ENCODE measurements at places on chromosomes 7 and 10.

DNA sequence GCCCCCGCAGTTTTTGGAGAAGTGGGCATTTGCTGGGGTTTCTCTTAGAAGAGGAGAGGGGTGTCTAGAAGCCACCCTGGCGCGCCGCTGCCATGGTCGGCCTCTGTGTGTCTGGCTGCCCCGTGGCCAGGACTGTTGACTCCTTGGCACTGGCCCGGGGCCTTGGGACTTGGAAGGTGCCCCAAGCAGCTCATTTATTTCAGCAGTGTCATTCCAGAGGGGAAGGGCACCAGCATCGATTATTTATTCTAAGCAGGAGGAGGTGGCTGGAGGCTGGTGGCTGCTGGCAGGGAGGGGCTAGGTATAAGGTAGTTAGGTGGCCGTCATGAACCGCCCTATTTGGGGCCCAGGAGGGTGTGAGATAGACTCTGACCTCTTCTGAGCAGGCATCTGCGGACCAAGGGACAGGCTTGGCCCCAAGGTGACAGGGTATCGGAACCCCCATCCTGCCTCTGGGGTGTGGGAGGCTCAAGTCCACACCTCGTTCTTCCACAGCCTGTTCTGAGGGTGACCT is 1.6 kb downstream of the GTF2IRD1 start:
- no peak for DNase-seq

DNA sequence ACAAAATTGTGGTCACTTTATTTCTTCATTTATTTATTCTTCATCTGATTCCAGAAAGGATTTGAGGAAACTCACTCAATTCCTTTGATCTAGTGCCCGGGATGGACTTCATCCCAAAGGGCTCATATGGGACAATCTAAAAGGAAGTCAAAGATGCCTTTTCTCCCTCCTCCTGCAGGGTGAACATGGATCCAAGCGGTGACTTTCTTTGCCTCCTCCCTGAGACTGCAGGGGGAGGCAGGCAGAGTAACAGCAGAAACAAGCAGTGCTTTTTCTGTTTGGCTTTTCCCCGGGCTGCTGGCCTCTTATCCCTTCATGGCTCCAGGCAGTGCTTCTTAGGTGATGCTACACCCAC is 10.0 kb upstream of the DNMBP start:
- DNase-seq = no peak

- DNase-seq = no peak
Measured at GRCh38 chr10:104928734-104929133, 287.6 kb downstream of the SORCS3 start.

- DNase-seq = no peak
Measured at GRCh38 chr7:25897261-25897782, 254.7 kb upstream of the NFE2L3 start.

- DNase-seq = no peak
Measured at GRCh38 chr7:121558288-121558687, 162.2 kb upstream of the FAM3C start.

DNA sequence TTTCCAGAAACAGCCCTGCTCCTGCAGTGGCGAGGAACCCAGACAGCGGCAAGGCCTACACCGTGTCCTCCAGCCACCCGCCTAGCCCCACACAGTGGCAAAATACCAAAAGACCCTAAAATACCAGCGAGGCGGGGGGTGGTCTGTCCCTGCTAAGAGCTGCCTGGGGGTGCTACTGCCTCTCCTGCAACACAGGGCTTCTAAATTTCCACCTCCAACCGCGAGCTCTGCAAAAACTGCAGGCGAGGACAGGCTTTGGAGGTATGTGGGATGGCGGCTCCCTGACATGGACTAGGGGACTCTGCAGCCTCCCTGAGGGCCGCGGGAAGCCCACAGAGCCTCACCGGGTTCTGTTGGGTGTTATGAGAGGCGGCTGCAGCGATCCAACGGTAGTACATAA is 122.3 kb downstream of the WDR37 start:
- DNase-seq = no peak

- no peak for DNase-seq
Measured at GRCh38 chr7:77308792-77309191, 107.4 kb downstream of the GSAP start.

DNA sequence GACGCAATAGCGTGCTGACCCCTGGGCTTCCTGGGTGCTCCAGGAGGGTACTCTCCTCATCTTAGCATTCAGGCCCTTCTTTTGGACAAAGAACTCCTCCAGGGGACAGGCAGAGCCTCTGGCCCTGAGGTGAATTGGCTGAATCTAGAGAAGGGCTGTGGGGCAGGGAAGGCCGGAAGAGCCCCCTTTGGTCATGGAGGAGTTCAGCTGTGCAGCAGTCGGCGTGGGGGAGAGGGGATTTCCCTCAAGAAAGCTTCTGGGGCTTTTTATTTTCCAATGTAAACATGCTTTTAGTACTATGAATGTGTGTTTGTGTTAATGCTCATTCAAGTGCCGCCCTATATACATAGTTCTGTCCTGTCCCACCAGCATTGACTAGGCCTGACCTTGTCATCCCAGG is 38.8 kb downstream of the FIGNL1 start:
- no peak for DNase-seq

All from hematopoietic multipotent progenitor cell treated with erythropoietin and hydrocortisone succinate and interleukin-3 and kit ligand, for 8 days (in vitro differentiated cells).